MCF 10A (cell line): ENCODE measurements at places on chromosomes 11 and 22.

GRCh38 chr22:25493794-25494193 is 70.7 kb upstream of the GRK3 start:
- DNase-seq: no peak

- no peak for DNase-seq
Measured at GRCh38 chr11:1005928-1006327, 30.6 kb downstream of the MUC6 start.

DNA sequence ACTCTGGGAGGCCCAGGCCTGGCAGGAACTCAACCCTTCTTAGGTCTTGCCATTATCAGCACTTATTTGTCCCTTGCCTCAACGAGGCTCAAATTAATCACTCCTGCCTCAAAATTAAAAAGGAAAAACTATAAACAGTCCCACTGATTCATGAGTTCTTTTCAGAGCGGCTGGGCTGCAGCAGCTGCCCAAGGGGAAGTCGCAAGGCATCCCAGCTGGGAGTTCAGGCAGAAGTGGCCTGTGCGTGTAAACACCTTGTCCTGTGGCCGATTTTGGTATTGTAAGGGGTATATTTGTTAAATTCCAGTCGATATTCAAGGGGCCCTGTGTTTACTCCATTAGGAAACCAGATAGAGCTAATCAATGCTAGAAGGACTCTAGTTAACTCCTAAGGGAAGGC is 213.9 kb upstream of the CADM1 start:
- no peak for DNase-seq

DNA sequence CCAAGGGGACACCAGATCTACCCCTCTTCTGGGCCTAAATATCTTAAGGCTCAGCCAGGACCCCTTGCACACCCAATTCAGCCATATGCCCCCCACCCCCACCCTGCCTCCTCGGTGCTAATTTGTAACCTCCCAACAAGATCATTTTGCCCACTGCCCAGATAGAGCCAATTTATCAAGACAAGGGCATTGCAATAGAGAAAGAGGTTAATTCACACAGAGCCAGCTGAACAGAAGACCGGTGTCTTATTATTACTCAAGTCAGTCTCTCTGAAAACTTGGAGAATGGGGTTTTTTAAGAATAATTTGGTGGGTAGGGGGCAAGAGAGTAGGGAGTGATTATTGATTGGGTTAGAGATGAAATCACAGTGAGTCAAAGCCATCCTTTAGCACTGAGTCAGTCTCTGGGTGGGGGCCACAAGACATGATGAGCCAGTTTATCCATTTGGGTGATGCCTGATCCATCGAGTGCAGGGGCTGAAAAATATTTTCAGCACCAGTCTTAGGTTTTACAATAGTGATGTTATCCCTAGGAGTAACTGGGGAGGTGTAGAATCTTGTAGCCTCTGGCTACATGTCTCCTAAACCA is 9.9 kb upstream of the CAPN5 start:
- DNase-seq: no peak

DNA sequence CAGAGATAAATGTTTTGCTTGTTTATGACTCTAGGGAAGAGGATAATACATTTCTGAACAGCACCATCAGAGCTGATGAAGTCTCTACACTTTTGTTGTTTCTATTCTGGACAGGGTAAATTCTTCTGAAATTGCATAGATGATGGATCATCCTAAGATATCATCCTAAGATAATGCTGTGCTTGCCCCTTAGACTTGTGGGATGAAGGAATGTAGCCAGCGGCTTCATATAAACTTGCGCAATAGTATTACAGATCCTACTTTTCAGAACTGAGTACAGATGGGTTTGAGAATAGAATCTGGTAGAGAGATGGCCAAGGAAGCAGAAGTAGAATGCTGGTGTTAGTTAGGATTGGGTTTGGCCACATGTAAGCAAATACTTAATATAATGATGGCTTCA is 61.0 kb downstream of the NCAM1 start:
- no peak for DNase-seq

DNA sequence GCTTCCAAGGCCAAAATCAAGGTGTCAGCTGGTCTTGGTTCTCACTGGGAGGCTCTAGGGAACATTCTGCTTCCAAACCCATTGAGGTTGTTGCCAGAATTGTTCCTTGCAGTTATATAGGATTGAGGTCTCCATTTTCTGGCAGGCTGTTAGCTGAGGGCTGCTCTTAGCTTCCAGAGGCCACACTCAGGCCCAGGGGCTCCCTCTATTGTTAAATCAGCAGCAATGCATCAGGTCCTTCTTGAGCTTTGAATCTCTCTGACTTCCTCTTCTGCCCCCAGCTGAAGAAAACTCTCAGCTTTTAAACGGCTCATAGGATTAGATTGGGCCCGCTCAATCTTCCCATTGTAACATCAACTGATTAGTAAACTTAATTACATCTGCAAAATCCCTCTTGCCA is 39.3 kb upstream of the BSX start:
- peak; percentile 63 for DNase-seq

DNA sequence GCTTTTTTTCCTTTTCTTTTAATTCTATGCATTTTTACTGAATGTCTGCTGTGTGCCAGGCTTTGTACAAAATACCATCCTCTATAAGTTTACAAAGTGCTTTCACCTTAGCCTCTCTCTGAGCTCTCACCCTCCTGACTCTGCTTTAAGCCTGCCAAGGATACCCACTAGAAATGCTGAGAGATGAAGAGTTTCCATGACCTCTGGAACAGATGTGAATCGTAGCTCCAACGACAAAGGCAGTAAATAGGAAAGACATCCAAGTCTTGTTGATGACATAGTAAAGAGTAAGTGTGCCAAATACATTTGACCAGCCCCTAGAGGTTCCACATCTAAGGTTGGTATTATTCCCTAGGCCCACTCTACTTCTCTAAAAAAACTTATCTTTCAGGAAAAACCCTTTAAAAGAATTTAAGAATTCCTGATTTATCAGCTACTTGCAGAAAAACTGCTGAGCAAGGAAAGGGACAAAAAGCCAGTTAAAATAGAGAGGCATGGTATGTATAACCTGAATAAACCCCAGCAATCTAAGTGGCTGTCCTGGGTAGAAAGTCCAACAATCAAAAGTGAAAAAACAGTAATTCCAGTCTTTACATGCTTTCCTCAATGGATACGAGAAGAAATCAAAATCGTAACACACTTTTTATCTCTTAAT is 45.4 kb downstream of the GAB2 start:
- DNase-seq: no peak

GRCh38 chr11:1570001-1570453 is 2.0 kb downstream of the DUSP8 start:
- DNase-seq: no peak

- no peak for DNase-seq
Measured at GRCh38 chr22:45321827-45322226, 12.1 kb downstream of the FAM118A start.

DNA sequence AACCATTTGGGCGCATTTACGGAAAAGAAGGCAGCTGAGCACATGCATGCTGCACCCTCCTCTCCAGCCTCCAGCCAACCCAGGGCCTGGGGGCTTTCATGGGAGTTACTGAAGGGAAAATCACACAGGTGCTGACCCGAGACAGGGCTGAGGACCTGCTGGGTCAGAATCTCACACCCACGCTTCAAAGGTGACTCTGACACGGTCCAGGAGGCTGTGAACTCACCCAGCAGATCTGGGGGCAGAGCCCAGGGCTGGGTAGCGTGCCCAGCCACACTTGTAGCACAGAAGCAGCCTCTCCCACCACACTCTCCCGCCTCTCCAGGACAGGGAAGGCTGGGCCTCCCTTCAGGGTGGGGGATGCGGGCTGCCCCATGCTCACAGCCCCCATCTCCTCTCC is 347.6 kb downstream of the CTTN start:
- DNase-seq: no peak

DNA sequence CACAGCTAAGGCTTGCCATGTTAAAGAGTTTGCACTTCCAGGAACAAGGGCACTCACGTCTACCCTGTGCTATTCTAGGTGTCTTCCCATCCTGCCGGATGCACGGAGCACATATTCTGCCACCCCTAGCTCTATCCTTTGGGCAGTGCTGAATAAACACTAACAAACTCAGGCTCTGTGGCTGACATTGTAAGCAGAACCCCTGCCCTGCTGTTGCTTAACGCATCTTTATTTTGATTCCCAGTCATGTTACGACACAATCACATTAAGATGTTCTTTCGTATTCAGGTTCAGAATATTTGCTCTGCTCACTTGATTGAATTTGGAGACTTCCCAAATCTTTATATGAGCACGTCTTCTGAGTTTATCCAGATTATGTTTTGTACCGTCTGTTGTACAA is 3.7 kb upstream of the HDHD5 start:
- no peak for DNase-seq

DNA sequence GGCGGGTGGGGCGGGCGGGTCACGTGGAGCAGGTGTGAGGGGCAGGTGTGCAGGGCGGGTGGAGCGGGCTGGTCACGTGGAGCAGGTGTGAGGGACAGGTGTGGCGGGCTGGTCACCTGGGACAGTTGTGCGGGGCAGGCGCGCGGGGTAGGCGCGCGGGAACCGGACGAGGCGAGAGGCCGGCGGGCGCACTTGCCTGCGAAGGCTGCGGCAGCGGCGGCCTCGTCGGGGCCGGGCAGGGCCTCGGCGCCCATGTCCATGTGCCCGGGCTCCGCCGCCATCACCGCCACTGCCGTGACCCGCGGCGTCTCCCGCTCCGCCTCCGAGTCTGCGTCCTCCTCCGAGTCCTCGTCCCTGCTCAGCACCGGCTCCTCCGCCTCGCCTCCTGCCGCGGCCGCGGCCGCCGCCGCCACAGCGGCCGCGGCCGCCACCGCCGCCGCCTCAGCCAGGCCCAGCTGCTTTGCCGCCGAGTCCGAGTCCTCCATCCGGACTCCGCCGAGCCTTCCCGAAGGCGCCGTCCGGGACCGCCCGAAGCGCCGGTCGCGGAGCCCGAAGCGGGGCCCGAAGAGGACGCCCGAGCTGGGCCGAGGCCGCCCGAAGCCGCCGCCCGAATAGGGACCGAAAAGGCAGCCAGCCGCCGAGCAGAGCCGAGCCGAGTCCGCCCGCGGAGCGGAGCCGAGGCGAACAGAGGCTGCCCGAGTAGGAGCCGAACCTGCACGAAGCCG is at the start of gene DEAF1:
Gene DEAF1, minus strand, starts transcription at position 660 of the 725 bp plus-strand sequence. Its CDS starts 175 bp downstream, at position 485.
- DNase-seq: peak; percentile 97

GRCh38 chr11:5564259-5565019 is 16.1 kb upstream of the OR52H1 start:
- peak; percentile 7 for DNase-seq

DNA sequence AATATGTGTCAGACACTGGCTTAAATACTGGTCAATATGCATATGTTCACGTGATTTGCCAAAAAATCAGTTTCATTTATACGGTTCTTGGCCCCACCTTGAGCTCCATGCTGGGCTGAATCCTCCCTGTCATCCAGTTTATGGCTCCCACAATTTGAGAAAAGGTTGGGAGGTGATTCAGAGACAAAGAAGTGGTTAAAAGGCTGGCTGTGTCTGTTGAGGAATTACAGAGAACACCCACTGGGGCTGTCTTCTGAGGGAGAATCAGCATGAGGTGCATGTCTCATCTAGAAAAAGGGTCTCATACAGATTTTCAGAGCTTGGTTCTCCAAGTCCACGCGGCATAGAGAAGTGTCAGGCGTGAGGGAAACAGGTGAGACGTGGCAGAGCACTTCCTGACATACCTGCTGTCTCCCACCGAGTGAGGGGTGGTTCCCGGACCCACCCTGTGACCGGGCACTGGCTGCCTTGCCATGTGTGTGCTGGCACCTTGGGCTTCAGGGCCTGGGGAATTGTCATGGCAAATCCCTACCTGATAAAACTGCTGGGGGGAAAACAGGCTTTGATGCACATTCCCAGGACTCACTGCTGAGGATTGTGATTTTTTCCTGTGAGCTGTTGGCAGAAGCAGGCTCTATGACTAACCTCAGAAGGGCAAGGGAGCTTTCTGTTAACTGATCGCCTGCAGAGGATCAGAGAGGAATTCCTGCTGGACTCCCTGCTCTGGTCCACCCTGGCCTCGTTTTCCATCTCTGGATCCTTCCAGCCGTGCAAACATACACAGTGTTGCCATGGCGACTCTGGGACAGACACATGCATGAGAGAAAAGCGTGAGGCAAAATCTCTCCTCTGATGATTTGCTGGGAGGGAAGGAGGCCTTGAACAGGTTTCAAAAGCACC is 223.6 kb downstream of the ADAMTS15 start:
- DNase-seq: peak; percentile 1

- no peak for DNase-seq
Measured at GRCh38 chr11:86753459-86753858, 46.9 kb upstream of the PRSS23 start.

GRCh38 chr11:1817511-1817910 is 17.3 kb upstream of the SYT8 start:
- DNase-seq: no peak

- no peak for DNase-seq
Measured at GRCh38 chr22:46998331-46998730, 235.9 kb downstream of the TBC1D22A start.

DNA sequence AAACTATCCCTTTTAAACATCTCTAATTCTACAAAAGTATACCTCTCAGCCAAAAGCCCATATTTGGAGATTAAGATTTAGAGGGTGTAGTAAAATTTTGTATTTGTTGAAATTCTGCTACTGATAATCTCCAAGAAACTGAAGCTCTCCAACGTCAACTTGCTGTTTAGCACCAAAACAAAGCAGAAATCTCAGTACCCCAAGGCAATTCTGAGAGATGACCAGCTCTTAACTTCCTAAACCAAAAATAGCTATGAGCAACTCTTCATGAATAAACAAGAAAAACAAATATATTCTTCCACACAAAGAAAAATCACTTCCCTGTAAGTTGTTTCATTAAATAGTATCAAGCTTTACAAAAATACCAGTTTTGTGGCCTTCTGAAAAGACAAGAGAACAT is 13.3 kb downstream of the RRAS2 start:
- no peak for DNase-seq

GRCh38 chr11:74311352-74311926 is at the start of gene P4HA3:
TSS of gene P4HA3 (minus strand) at chr11:74311640. CDS start at chr11:74311611, 29 bp downstream.
- DNase-seq: no peak

GRCh38 chr11:11961399-11962028 is 46.9 kb downstream of the DKK3 start:
- DNase-seq: no peak
